ENCODE measurements at places on chromosomes 2 and 18.

DNA sequence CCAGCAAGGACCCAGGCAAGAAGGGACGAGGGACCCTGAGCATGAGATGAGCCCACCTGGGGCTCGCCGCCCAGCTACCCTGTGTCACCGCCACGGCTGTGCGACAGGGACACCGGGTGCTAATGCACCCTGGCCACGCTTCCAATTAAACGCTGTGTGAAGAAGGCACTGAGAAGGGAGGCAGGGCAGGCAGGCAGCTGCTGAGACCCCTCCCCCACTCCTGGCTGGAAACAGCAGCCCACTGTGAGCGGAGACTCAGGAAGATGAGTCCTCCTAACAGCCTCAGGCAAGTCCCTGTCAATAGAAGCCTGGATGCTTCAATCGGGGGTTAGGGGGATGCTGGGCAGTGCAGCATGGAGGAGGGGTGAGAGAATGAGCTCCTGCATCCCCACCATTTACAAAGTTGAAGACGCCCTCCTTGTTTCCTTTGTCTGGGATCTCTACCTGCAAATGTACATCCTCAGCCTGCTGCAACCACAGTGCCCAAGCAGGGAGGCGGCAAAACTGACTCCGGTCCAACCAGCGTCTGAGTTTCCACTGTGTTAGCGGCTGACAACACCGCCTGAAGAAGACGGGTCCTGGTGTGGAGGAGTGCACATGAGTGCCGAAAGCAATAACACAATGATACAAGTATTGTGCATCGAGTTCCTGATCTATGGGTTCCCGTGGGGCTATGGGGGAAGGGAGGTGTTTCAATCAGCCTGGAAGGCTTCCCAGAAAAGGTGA lies 12.8 kb downstream of the TMEM163 start:
- DNase-seq = no peak

- no peak for DNase-seq
Measured at GRCh38 chr2:240962300-240963064, 35.9 kb upstream of the SNED1 start.

DNA sequence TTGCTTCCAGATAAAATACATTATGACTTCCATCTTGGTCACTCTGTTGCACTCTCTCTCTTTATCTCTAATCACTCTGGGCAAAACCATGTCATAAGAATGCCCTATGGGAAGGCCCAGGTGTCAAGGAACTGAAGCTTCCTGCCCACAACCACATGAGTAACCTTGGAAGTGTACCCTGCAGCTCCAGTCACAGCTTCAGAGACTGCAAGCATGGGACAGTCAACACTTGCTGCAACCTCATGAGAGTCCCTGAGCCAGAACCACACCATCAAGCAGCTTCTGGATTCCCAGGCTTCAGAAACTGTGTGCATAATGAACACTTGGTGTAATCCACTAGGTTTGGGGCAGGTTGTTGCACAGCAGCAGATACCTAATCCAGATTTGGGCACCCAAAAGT lies 121.1 kb upstream of the BCL2L11 start:
- no peak for DNase-seq

DNA sequence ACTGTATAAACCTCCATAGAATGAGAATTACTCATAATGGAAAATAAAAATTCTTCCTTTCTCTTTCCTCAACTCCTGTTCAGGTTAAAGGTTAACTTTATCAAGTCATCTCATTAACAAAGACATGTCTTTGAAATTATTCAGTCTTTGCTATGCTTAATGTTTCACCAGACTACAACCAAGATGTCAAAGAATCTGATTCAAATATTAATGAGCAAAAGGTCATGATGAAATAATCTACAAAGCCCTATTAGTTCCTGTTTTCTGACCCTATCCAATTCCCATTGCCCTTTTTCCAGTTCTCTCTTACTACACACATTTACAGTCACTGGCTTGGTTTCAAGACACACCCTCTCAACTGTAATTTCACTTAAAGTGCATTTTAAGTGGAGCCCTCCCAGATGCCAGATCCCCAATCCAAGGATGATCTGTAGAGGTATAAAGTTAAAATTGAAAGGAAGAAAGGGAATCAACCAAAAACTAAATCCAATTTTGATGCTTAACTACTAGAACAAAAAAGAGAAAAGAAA lies 246.9 kb upstream of the CYP26B1 start:
- DNase-seq = no peak

DNA sequence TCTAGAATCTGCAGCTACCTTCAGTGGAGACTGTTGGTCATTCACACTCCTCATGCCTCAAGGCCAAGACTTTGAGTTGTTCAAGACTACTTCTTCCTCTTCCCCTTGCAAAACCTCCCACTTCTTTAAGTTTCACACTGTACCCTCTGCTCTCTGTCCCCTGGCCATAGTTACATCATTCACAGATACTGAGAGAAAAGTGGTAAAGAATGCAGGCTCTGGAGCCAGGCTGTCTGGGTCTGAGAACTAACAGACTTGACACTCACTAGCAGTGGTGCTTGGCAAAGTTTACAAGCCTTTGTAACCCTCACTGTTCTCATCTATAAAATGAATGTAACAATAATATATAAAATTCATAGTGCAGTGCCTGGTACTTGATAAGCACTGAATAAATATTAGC lies 61.8 kb downstream of the CDH20 start:
- no peak for DNase-seq

DNA sequence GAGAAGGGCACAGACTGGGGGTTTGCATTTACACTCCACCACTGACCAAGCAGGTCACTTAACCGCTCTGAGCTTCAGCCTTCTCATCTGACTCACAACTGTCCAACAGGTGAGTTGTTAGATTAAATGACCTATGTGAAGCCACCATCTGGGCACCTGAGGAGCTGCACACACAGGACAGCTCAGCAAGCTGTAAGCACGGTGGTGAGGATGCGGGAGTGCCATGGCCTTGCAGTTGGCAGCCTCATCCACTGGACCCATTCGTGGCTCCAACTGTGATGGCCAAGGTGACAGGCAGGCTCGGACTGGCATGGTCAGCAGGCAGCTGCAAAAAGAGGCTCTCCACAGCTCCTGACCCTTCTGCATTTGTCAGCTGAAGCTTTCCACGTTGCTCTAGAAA lies 23.3 kb upstream of the AMMECR1L start:
- no peak for DNase-seq

DNA sequence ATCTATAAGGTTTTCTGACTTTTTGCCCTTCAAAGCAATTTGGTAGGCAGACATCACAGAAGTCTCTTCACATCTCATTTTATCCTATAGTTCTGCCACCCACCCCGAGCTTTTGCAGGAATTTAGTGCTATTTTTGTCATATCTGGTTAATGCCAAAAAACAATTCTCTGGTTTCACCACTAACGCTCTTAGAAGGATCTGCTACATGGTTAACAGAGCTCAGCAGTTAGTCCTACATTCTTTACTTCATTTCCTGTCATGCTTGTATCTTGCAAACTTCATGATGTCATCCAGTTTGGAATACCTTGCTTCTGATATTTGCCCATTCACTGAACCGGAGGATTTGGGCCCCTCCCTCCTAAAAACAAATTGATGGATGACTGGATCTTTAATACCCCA lies 116.8 kb upstream of the SERPINE2 start:
- no peak for DNase-seq

- no peak for DNase-seq
Measured at GRCh38 chr2:23412556-23413155, 27.7 kb downstream of the KLHL29 start.

DNA sequence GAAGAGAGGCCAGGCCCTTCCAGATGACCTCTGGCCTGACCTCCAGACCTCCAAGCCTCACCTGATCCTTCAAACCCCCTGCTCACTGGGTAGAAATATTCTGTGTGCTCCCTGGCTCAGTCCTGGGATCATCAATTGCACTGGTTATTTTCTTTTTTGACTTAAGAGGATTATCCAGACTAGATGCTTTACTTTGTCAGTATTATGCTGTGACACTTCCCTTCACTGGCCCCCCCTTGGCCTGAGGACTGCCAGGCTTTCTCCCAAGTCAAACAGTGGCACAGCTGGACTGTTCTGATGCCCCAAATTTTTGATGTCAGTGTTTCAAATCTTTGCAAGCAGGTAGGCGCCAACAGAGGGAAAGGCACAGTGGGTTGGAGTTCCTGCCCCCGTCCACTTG lies 156.3 kb upstream of the SKOR2 start:
- DNase-seq = no peak

DNA sequence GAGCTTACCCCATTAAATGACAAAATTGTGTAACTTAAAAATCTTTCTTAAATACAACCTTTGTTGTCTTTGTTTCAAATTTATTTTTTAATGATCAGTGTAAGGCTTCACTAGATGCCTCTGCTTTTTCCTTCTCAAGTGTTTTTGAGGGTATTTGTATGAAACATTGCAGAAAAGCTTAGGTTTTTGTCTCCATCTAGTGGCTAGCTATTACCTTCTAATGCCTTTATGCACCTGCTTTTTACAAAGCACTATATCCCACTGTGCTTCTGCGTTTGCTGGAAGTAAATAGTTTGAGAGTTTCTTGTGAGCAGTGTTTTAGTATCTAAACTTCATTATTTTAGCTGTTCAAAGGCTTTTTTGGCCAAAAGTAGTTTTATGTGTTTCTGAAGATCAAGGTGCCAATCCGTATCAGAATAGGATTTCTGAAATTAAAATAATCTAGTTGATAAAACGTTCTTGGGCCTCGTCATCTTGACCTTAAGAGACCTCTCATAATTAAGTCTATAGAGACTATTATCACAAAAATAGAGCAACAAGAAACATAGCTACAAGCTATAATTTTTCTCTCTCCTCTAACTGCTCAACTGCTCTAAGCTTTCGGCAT lies 47.0 kb downstream of the IWS1 start:
- no peak for DNase-seq

DNA sequence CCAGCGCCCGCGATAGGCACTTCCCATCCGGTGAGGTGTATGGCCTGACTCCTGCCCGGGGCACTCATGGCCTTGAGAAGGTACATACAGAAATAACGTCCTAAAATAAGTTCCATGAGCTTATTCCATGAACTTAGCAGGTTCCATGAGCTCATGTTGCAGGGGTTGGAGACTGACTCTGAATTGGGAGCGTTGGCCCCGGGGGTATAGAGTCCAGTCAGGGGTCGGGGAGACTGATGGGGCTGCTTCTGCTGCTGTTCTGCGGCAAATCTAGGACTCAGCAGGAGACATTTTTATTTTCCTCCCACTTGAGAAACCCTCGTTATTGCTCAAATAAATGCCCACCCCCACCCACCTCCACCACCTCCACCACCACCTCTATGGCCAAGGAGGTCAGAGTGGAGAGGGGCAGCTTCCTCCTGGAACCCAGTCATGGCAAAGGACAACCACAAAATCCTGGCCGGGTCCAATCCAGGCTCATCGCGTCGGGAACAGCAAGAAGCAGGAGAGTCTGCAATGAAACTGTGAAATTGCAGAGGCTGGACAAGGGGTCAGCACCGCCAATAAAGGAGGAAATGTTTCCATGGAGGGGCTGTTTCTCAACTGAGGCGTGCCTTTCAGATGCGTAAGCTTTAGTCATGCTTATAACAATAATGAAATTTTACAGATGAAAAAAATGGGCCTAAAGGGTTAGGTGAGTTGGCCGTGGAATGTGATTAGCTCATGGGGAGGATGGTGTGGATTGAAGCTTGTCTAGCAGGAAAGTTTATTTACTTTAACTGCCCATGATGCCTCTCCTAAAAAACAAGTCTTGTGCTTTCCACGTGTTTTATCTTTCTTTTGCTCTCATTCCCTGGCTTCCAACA lies 136.6 kb upstream of the ALKAL2 start:
- no peak for DNase-seq

DNA sequence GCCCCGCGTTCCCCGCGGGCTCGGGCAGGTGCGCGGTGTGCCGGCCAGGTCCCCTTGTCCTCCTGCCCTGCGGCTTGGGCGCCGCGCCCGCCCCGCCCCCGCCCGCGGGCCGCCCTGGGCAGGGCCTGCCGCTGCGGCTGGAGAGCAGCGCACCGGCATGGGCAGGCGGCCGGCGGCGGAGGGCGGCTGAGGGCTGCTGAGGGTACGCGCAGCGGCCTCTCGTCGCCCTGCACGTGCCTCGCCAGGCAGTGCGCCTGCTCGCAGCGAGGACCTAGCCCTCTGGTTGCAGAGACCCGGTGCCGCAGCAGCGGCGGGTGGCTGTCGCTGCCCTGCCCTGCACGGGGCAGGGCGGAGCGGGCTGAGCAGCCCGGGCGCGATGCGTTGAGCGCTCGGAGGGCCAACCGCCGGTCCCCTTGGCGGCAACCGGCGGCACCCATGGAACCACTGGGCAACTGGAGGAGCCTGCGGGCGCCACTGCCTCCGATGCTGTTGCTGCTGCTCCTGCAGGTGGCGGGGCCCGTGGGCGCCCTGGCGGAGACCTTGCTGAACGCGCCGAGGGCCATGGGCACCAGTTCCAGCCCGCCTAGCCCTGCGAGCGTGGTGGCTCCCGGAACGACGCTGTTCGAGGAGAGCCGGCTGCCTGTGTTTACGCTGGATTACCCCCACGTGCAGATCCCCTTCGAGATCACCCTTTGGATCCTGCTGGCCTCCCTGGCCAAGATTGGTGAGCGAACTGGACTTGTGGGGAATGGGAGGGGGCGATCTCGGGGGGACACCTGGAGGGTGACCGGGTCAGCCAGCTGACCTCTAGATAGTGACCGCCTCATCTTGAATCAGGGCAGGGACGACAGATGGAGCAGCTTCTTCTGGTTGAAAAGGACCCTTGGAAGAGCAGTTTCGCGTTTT lies at the start of gene SLC9A2:
TSS of gene SLC9A2 (plus strand) at position 140 of the 906 bp plus-strand sequence. CDS start at position 436, 296 bp downstream.
- DNase-seq = no peak

DNA sequence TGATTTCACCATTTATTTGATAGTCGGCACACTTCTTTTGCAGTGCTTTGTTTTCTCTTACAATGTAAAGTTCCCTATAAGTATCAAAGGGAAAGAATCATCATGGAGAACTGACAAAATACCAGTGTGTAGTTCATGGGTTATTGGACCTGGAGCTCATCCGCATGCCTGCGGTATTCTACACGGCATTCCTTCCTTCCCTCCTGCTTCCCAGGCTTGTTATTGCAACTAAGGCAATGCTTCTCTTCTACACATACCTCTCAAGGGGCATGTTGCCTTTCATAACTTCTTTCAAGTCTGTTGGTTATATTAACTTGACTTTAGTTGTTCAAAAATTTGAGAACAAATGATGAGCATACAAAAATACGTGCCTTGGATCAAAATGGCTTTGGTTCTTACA lies 24.3 kb upstream of the FAP start:
- DNase-seq = no peak

DNA sequence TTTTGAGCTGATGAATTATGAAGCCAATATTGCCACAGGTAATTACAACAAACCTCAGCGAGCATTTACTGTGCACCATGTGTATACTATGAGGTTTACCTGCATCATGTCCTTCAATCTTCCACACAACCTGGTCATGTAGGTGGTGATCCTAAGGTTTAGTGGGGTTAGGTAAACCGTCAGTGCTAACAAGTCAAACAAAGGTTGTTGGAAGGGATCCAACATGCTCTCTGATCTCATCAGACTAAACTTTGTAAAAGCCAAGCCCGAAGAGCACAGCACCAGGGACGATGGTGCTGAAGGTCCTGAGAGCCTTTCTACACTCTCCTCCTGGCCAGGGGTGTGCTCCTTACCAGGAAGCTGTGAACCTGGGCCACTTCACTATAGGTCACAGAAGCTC lies 29.4 kb downstream of the SH3YL1 start:
- no peak for DNase-seq

- no peak for DNase-seq
Measured at GRCh38 chr18:39611381-39612100, 2045.9 kb upstream of the CELF4 start.

GRCh38 chr2:238239543-238239862 lies 335 bp downstream of the HES6 start:
- DNase-seq = no peak
